ENCODE measurements at places on chromosomes 1 and 21. TPM values are rescaled to one million over a fixed set of nuclear protein-coding genes. Genes with fewer than 3 reads are reported as not detected.

LCA5L gene
- polyA plus RNA-seq, result 4.2 TPM

FCAMR gene
- polyA plus RNA-seq, result 7.6 TPM

BEND5 gene
- polyA plus RNA-seq, result 25.5 TPM

C1orf116 gene
- 19.4 TPM for polyA plus RNA-seq

P3H1 gene
- polyA plus RNA-seq, result 76.1 TPM

DNA sequence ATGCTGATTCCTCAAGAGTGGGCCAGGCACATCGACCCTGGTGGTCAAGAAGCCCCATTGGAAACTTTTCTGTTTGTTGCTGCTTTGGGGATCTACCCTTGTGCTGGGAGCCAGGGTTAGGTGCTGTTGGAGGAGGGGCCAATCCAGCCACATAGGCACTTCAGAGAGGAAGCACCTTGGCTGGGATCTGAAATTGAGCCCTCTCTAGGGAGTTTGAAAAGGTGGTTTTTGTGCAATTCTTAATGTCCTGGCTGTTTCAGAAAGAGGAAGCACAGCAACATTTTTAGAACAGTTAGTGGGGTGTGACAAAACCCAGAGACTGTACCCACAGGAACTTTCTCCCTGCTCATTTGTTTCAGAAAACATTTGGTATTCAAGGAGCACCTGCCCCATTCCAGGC is 17.2 kb upstream of the BEND5 start:
- no peak for DNase-seq

GRCh38 chr1:223558512-223558911 is 107.0 kb downstream of the CAPN8 start:
- no peak for DNase-seq

DNA sequence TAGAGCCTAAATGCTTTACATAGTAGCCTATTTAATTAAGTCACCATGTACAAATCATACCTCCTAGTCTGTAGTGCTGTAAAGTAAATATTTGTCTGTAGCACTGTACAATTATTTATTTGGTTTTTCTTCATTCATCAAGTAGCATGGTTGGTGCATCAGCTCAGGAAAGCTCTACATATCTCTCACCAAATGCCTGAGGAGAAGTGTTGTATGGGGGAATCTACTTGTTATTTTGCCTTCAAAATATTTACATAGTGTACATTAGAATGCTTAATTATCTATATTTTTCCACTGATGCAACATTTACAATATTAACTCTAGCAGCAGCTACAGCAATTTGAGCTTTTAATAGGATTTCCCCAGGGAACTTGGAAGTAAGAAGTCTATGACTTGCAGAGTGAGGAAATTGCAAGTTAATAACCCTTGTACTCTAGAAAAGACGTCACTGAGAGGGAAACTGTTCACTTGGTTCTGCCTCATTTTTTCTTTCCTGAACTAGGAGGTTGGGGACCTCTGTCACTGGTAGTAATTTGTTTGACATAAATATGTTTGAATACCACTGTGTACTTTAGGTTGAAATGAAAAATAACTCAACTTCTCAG is 207.4 kb downstream of the PDE4B start:
- DNase-seq, result no peak

DNA sequence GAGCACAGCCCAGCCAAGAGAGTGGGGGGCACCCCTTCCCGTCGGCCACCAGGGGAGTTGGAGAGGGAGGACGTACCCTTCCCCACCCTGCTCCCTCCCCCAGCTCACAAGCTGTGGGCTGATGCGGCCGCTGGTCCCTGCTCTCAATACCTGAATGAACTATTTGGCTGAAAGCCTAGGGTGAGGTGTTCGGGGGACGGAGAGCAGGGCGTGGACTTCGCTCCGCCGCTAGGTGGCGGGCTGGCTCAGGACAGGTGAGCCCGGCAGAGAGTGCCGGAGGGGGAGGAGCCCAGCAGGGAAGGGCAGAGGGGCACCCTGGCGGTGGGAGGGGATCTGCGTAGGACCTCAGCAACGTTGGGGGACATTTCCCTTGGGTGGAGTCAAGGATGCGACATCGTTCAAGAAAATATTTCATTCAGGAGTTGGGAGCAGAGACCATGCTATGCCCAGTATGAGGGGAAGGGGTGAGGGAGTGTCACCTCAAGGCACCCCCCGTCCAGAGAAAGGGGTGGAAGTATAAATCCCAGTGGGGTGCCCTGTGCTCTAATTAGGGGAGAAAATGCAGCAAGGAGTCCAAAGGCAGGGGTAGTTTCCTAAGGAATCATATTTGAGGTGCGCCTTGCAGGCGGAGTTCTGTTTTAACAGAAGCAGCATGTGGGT is 12.0 kb upstream of the RHBG start:
- no peak for DNase-seq

DNA sequence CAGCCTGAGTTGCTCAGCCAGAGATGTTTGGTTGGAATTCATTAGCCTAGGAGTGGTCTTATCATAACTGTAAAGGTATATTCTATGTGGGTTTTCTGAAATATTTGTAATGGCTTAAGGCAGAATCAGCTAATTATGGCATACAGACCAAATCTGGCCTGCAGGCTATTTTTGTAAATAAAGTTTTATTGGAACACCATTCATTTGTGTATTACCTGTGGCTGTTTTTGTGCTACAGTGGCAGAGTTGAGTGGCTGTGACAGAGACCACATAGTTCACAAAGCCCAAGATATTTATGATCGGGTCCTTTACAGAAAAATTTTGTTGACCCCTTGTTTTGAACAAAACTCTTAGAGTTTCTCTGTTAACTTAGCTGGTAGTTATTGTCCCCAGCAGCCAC is 7.4 kb upstream of the DDOST start:
- no peak for DNase-seq

DNA sequence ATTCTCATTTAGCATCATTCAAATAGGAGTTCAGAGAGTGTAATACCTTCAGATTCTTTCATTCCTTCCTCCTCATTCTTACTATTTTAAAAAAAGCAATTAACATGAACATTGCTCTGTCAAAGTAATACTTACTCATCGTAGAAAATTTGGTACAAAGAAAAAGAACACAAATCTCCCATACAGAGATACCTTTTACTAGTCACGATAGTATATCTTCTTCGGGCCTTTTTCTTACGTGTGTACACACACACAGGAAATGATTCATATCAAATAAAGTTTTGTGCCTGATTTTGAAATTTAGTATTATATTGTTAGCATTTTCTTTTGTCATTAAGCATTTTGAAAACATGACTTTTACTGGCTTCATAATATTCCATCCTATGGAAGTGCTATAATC is 52.9 kb downstream of the NCF2 start:
- no peak for DNase-seq

GRCh38 chr1:192795916-192796618 is 12.8 kb upstream of the RGS2 start:
- no peak for DNase-seq

All from left renal cortex interstitium (tissue), 4 donors.